Adipocyte (in vitro differentiated cells): ENCODE measurements at places on chromosomes 7 and 10.
A peak's percentile ranks its signal among the peaks of the same experiment; 100 is the strongest.

- DNase-seq = no peak
These were observed 811 bp downstream of the GPC2 start for GRCh38 chr7:100176096-100177044.

- peak; percentile 92 for DNase-seq
These were observed 5.4 kb downstream of the ARHGAP21 start for GRCh38 chr10:24718031-24718855.

GRCh38 chr7:36630112-36630650, 94.1 kb downstream of the AOAH start:
- DNase-seq = no peak

DNA sequence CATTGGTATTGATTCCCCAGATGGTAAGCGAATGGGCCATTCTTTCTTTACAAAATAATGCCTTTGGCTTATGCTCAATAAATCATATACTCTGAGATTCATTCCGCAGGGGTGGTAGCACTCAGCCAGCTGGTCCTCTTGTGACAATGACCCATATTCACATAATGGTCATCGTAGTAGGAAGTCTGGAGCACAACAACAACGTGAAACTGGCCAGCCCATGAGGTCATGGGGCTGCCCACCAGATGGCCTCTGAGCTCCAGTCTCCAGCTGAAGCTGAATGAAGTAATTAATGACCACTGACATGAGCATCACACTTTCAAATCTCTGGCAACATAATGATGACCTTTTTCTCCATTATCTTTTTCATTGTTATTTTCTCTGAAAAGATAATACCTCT, 42.3 kb upstream of the SORCS1 start:
- no peak for DNase-seq

DNA sequence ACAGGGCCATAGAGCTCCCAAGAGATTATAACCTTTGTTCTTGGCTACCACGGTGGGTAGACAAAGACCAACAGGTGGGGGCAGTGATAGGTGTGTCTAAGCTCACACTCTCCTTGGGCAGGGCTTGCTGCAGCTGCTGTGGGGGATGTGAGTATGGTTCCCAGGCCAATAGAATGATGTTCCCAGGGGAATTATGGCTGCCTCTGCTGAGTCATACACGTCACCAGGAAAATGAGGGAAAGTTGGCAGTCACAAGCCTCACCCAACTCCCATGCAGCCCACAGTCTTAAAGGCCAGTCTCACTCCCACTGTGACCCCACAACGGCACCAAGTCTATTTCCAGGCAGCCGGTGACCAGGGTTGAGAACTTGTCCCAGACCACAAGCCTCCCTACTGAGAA, 453.4 kb upstream of the PODXL start:
- DNase-seq = no peak

- DNase-seq = no peak
These were observed 96.3 kb downstream of the ATXN7L1 start for GRCh38 chr7:105779856-105780780.

- DNase-seq = no peak
These were observed 56.9 kb upstream of the FAM133B start for GRCh38 chr7:92647011-92647625.

DNA sequence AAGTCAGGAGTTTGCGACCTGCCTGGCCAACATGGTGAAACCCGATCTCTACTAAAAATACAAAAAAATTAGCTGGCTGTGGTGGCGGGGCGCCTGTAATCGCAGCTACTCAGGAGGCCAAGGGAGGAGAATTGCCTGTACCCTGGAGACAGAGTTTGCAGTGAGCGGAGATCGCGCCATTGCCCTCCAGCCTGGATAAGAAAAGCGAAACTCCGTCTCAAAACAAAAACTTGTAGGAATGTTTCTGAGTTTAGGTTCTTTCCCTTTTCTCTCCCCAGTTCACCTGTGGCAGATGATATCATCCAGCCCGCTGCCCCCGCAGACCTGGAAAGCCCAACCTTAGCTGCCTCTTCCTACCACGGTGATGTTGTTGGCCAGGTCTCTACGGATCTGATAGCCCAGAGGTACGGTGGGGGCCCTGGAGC, 138.8 kb upstream of the BTBD16 start:
- DNase-seq = no peak
